Activated T-cell treated with anti-CD3 and anti-CD28 coated beads, Interleukin-2, amount 50 U/mL, for 4 hours (primary cell): ENCODE measurements at places on chromosomes 11 and 22. TPM values are rescaled to one million over a fixed set of nuclear protein-coding genes. Genes with fewer than 3 reads are reported as not detected.

The KCNA4 gene
- total RNA-seq = not detected

- DNase-seq = no peak
Observed at GRCh38 chr11:117299351-117300282, 8.5 kb downstream of the BACE1-AS start.

DNA sequence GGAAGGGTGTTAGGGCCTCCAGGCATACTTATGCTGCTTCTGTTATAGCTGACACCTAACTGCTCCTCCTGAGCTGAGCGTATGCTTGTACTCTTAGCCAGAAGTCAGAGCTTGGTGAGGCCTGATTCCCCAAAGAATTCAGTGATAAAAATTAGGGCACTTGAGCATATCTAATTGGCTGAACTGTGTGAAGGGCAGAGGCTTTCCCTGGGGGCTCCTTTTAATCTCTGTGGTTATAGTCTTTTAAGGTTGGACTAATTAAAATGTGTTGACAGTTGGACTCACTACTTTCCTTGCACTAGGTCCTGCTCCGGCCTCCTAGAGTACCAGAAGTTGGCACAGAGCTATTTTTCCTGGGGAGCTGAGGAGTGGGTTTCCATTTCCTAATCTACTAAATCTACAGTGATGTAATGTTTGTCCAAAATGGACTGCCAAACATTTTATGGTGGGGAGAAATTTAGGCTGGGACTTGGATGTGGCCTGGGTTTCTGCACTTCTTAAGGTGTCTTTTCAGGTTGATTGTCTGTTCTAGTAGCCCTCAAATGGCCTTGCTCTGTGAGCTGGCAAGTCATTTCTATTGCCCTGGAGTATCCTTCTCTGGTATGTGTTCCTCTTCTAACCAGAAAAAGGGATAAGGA, 18.4 kb downstream of the STIM1 start:
- DNase-seq = no peak

GRCh38 chr11:110297726-110298300, 1.4 kb upstream of the RDX start:
- DNase-seq = no peak

DNA sequence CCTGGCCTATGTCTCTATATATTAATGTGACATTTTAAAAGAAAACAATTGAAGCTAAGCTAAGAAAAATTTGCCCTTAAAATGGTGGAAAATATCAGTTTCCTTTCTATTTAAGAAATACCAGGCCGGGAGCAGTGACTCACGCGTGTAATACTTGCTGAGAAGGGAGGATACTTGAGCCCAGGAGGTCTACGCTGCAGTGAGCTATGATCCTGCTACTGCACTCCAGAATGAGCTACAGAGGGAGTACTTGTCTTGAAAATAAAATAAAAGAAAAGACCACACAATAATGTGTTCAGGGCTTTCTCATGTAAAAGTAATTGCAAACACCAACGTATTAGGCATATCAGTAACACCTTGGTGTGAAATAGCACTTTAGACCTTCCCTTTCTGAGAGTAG, 1.4 kb upstream of the PRSS23 start:
- DNase-seq = no peak

DNA sequence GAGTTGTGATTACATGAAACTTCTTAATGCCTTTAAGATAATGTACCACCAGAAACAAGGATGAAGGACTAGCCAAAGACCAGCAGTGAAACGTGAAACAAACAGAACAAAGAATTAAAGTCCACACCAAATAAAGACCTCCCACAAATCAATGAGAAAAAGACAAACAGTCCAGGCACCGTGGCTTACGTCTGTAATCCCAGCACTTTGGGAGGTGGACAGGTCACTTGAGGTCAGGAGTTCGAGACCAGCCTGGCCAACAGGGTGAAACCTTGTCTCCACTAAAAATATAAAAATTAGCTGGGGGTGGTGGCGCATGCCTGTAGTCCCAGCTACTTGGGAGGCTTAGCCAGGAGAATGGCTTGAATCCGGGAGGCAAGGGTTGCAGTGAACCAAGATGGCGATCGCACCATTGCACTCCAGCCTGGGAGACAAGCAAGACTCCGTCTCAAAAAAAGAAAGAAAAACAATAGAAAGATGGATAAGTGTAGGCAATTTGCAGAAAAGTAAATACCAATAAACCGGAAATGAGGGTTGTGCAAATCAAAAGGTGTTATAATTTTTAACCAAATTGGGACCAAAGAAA, 167.8 kb upstream of the GRK3 start:
- no peak for DNase-seq

GRCh38 chr11:117411736-117412135, 84.1 kb downstream of the CEP164 start:
- DNase-seq = no peak

The CARS1 gene
- total RNA-seq = 88.1 TPM

DNA sequence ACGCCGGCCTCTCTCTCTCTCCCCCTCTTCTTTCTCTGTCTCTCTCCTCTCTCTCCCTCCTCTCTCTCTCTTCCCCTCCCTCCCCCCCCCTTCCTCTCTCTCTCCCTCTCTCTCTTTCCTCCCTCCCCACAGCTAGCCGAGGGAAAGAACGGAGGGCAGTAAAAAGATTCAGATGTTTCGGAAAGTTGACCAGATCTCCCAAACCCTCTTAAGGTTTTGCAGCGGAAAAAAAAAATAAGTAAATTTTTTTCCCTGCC, 195 bp upstream of the ALX4 start:
- DNase-seq = no peak

The KRTAP5-1 gene
- total RNA-seq = not detected

DNA sequence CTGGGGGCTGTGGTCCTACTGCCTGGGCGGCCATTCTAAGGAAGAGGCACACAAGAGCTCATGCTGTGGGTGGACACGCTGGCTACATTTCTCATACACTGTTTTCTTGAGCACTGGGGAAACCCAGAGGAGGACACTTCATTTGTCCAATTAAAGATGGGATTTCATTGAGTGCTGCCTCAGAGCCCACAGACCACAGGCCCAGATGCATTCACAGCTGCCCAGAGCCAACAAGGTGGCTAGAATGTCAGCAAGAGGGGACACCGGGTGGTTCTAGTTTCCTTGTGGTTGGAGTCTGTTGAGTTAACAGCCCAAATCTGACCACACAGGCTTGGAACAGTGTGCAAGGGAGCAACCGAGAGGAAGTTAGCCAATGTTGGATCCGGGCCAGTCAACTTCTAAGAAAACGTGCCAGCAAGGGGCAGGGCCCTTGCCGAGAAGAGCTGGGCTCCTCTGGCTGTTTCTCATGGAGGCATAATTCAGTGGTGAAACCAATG, 35.0 kb upstream of the SORL1 start:
- DNase-seq = no peak

DNA sequence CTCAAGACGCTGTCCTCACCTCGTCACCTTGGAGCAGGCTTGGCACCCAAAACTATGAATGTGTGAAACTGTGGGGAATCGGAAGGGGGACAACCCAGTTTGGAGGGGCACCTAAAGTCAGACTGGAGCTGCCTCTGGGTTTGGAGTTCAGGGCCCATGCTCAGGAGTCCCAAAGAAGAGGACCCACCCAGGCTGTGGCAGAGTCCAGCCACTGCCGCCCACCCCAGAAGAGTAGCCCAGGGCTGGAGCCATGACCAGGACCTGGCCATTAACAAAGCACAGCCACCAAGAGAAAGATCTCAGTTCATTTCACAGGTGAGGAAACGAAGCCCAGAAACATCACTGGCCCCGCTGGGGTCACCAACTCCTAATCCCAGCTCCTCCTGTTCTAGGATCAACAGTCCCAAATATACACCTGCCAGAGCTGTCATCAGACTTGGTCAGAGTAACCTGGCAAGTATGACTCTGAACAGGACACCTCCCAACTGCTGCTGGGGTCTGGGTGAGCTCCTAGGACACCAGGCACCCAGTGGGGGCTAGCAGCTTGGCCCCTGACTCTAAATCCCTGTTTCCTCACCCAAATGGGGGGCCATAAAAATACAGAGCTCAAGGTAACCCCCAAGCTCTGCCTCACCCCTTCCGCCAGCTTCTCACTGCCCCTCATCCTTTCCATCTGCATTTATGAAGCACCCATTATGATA, 2.7 kb downstream of the RAB3IL1 start:
- no peak for DNase-seq

GRCh38 chr22:26391623-26392022, 37.4 kb upstream of the ASPHD2 start:
- DNase-seq = no peak

DNA sequence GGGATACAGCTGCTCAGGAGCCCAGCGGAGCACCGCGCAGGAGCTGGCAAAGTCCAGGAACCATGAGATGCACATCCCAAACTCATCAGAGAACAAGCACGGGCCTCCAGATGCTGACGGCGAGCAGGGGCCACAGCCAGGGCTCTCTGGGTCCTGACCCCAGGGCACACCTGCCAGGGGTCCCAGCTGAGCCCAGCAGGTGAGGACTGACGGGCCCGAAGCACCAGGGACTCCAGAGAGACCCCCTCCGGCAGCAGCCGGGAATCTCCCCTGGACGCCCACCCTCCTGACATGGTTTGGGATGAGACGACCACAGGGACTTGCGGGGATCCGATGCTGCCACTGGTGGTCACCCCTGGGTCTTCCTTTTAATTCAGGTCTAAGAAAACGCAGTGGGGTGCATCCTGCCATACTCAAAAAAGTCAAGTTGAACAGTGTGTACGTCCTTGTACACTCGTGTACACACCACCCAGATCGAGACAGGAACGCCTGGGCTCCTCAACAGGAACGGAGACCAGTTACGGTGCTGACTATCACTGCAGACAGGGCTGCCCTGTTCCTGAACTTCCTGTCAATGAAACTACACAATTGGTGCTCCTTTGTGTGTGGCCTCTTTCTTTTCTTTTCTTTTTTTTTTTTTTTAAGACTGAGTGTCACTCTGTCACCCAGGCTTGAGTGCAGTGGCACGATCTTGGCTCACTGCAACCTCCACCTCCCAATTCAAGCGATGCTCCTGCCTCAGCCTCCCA, 21.9 kb downstream of the TTLL8 start:
- no peak for DNase-seq

GRCh38 chr11:110675548-110675947, 36.7 kb downstream of the ARHGAP20 start:
- no peak for DNase-seq

DNA sequence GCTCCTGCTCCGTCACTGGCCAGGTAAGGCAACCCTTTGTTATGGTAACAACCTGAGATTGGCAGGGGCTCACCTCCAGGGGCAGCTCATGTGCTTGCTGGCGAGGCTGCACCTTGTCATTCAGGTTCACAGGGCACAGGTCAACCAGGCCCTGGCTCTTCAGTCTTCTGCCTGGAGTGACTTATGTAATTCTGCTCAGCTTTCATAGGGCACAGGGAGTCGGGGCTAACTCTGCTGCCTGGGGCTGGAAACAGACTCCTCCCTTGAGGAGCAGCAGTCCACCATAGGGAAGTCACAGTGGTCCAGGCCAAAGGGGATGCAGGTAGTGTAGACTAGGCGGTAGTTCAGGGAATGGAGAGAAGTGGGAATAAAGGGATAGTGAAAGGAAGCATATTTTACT, 1.5 kb upstream of the MIF start:
- DNase-seq = no peak

The C1QTNF4 gene
- total RNA-seq = not detected

The GLYAT gene
- total RNA-seq = not detected

DNA sequence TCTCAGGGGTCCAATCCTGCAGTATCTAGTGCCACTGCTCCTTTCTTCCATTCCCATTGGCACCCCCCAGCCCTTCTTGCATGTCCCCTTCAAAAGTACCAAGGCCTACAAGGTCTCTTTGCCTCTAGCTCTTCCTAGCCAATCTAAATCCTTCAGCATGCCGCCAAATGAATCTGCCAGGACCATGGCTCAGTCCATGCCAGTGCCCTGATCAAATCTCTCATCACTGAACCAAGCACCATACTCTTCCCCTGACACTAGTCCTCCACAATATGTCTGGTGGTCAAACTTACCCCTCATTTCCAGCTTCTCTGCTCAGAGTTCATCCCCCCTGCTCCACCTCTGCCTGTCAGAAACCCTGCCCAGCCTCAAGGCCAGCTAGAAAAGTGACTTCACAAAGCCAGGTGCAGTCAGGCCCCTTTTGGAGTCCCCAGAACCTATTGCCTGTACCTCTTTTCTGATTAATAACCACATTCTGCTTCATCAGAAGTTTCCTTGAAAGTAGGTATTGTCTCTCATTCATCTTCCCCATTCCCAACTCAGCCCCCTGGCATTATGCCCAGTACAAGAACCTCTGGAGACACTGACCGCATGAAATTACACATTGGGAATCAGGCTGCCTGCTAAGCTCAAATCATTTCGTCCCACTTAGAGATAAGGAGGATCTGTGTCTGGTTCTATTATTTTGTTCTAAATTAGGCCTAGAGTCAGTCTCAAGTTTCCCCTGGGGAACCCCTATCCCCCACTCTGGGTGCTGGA, 11.4 kb downstream of the FEN1 start:
- no peak for DNase-seq

GRCh38 chr22:29689206-29689879, 30.5 kb upstream of the CABP7 start:
- DNase-seq = no peak

The CDK2AP2 gene
- 79.1 TPM for total RNA-seq

DNA sequence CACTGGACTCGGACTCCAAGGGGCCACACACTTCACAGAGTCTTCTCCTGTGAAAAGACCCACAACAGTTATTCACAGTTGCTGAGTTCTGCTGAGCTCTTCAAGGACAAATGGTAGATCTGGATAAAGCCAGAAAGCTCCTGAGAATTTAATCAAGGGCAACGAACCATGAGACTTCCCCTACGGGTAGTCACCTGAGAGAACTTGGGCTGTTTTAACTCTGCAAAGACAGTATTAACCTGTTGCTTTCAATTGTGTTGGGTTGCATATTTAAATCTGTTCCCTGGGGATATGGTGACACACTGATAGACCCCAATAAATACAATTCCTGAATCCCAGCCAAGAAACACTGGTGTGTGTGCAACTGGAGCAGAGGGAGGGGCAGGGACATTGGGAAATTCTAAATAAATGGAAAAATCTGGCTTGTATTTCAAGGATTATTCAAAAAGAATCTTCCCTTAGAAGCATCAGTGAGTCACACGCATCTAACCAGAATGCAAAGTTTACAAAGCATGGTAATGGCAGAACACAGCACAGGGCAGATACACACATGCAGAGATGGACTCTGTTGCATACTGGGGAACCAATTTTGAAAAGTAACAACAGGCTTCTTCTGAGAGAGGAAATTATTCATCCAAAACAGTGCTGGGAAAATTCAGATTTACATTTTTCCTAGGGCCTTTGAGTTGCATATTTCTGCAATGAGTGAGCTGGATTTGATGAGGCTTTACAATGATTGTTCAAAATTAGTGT, 4.0 kb downstream of the KCNJ1 start:
- DNase-seq = no peak

The ELFN2 gene
- total RNA-seq = 0.33 TPM

The MB gene
- total RNA-seq = not detected

The PTGDR2 gene
- 0.35 TPM for total RNA-seq

The CBX7 gene
- total RNA-seq = 14.8 TPM

The VWA5A gene
- total RNA-seq = 1.7 TPM

The IGF2 gene
- 4.6 TPM for total RNA-seq

DNA sequence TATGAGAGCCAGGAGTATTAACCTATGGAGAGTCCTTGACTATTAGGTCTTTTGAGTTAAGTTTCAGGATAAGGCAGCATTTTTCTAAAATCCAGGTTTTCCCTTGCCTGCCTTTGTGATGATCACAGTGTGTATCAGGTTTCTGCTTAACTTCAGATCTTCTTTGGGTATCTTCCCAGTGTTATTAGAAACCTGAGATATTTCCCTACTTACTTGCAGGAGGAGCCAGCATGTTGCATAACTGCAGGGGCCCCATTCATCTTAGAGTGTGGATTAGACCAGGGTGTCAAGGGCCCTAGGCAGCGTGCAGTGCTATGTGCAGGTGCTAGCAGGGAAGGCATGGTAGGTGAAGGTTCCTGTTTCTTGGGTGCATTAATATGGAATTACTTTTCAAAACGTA, 69.5 kb downstream of the ZNRF3 start:
- no peak for DNase-seq

GRCh38 chr11:108926171-108926840, 261.4 kb downstream of the DDX10 start:
- no peak for DNase-seq
